Eye (tissue), 1 donor: ENCODE measurements at places on chromosomes 5 and 9.

DNA sequence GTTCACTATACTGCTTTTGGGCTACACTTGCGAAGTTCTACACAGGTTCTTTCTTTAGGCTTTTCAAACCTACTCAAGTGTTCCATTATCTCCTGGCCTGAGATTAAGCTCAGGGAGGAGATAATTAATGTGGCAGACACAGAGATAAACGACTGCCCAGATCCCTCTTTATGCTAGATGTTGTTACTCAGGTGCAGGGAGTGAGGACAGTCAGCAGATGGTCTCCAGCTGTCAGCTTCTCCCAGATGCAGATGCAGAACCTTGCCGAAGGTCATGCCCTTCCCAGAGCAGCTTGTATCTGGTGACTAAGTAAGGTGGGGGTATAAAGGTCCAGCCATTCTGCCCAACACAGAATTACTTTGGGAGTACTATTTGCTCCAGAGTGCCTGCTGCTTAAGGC lies 166.2 kb downstream of the ZNF462 start:
- no peak for DNase-seq

- no peak for DNase-seq
Observed at GRCh38 chr5:36367524-36367923, 65.8 kb upstream of the RANBP3L start.

DNA sequence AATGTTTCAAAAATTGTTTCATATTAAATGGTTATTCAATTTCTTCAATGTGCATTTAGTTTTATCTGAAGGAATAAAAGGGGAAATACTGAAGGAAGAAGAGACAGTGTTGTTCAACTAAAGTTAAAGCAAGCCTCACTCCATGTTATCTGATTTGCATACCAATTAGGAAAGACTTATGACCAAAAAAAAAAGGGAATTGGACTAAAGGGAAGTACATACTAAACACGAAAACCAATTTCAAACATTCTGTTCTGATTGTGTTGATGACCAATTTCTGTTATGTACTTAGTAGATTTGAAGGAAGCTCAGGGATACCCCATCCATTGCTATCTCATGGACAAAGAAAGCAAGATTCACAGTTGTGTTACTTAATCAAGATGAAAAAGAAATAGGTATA lies 4.9 kb upstream of the GAPT start:
- DNase-seq: no peak

DNA sequence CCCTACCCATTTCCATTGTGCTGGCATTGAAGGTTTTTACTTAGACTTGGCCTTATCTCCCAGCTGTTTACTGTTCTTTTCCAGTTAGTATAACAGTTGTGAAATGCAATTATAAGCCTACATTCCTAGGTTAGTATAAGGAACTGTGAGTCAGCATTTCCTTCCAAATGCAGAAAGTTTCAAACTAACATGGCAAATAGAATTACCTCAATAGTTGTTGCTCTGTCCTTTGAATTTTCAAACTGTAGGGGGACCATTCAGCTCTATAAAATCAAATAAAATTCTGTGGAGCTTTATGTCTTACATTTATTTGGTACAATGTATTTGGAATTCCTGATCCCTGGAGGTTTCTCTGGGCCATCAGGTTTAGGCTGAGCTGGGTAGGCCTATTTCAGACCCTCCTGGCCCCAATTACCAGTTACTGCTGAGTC lies 47.2 kb downstream of the ARHGEF28 start:
- DNase-seq: no peak

- DNase-seq: no peak
Observed at GRCh38 chr9:25254051-25254450, 424.2 kb downstream of the TUSC1 start.

DNA sequence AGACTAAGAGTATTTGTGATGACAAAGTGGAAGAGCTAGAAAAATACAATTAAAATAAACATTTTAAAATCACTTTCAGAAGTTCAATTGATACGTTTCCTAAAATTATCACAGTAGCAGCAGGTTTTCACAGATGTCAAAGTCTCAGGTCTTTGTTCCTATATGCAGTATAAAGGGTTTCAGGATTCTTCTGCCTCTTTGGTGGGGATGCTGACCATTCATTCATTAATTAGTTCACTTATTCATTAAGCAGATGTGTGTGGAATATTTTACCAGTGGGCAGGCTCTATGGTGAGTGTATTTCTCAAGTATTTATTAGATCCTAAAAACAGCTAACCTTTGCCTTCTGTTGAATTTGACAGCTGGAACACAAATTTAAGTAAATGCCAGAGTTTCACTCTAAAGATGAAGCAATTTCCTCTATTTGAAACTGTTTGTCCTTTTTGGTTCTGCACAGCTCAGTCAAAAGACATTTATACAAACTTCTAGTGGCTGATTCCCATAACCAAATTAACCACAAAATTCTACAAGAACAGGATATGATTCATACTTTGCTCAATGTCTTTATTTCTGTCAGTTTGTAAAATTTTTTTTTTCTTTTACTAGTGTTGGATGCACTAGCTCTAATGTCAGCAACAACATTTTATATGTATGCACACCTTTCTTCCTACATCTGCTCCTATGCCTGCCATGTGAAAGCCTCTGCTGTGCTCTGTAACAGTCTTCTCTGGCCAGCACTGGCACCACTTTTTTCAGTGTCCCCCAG lies 75.9 kb upstream of the PRR16 start:
- DNase-seq: peak; percentile 2

DNA sequence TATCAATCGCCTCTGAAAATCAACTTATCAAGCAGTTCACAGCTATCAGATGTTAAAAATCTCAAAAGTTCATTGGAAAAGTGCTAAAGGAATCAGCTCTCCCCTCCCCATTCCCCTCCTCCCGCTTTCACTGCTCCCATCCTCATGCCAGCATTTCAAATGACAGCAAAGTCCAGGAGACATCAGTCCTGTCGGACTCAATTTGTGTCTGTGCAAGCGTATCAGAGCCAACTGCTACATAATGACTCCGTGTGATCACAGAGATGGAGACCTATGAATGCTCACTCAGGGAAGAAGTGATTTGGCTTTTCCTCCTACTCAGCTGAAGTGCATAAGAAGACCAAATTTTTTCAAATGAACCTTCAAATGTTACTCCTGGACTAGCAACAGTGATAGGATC lies 937.2 kb upstream of the DMAC1 start:
- DNase-seq: peak; percentile 93

DNA sequence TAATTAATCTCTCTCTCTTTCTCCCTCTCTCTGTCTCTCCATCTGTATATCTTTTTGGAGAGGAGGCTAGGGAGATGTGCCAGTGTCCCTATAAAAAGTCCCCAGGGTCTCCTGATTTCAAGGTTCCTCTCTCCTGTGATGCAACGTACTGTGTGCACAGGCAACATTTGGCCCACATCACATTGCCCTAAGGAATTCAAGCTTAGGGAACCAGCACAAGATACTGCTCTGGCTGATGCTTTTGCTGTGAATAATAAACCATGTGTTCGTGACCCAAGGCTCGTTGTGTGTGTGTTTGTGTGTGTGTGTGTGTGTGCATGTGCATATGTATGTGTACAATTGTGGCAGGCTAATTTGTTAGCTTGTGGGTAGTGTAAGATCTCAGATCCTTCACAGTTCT lies 9.7 kb downstream of the SPATA9 start:
- DNase-seq: peak; percentile 41

DNA sequence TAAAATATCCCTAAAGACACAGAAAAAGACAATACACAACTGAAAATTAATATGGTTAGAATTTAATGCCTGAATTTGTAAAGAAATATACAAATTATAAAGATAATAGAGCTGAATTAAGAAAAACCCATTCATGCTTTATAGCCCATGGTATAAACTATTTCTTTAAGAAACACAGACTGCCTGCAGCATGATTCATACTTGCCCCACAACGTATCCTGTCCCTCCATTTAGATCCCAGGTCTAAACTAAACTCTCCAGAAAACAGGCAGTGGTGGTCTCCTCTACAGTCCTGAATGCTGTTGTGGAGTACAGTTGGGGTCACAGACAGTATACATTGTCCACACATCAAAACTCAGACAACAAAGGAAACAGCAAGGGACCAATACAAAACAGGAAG lies 24.8 kb downstream of the IL6ST start:
- DNase-seq: no peak

DNA sequence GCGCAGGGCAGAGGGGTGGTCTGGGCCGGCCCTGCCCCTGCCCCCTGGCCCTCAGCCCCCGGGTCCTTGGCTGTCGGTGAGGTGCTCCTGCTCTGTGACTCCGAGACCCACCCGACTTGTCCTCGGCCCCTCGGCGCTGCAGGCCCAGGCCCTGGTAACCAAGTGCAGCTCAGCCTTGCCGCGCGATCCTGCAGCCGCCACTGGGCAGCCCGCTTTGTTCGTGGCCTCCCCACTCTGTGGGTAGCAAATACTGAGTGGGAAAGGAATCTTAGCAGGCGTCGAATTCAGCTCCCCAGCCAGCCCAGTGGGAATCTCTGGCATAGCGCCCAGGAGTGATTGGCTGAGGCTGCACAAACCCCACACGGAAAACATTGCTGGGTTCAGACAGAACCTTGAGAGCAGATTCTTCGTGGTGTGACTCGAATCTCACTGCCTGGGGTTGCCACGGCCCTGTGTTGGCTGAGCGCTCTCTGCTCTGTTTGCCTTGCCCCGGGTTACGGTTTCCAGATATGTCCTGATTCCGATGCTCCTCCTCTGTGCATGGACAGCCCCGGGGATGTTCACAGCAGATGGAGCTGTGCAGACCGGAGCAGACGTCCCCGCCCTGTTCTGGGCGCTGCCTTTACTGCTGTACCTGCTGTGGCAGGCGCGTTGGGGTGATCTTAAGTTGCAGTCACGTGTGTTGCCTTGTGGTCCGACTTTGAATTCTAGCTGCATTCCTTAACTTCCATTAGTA lies 13.4 kb upstream of the EXOC3 start:
- DNase-seq: peak; percentile 51
